Left renal cortex interstitium (tissue), 4 donors: ENCODE measurements at places on chromosomes 2 and 18. TPM values are rescaled to one million over a fixed set of nuclear protein-coding genes. Genes with fewer than 3 reads are reported as not detected.

DNA sequence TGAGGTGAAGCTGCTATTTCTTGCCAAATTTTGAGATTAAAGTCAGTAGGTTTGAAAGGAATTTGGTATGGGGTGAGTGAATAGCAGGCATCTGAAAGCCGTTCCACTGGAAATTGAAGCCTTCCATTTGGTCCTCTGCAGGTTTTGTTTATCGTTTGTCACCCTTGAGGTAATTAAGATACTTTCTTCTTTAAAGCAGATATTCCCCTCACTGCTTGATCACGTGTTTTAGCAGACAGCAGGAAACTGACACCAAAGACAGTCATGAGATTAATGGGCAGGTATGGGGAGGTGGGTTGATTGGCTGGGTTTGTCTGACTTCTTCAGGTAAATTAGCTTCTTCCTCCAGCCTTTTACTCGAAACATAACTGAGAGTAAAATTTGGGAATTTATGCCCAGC, 10.7 kb downstream of the LPIN1 start:
- no peak for DNase-seq

DNA sequence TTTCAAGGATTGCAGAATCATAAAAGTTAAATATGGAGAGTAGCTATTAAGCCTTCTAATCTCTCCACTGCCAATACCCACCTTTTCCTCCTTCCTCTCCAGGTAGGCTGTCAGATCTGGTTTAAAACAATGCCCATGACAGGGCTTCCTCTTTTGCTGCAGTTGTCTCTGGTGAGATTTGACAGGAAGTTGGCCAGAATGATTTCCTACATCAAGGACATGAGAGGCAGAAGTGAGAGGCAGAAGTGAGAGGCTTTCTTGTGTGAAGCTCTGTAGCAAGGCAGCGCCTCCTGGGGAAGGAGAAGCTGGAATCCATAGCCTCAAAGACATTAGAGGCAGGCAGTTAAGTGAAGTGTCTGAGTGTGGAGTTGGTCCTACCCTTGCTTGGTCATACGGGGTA, 385.7 kb downstream of the HRH4 start:
- DNase-seq: no peak

- no peak for DNase-seq
Observed at GRCh38 chr2:196080526-196080925, 11.9 kb upstream of the DNAH7 start.

DNA sequence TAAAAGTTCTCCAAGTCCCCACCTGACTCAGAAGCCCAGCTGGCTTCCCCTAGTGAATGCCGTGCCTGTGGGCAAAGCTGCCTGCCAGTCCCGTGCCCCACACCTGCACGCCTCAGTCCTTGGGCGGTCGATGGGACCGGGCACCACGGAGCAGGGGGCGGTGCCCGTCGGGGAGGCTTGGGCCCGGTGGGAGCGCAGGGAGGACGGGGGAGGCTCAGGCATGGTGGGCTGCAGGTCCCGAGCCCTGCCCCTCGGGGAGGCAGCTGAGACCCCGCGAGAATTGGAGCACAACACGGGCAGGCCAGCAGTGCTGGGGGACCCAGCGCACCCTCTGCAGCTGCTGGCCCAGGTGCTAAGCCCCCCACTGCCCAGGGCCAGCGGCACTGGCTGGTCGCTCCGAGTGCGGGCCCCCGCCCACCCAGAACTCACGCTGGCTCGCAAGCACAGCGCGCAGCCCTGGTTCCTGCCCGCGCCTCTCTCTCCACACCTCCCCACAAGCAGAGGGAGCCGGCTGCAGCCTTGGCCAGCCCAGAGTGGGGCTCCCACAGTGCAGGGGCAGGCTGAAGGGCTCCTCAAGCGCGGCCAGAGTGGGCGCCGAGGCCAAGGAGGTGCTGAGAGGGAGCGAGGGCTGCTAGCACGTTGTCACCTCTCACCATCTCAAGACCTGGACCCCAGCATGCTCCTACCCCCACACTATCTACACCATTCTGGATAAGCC, 215.5 kb downstream of the TNS1 start:
- DNase-seq: no peak

DNA sequence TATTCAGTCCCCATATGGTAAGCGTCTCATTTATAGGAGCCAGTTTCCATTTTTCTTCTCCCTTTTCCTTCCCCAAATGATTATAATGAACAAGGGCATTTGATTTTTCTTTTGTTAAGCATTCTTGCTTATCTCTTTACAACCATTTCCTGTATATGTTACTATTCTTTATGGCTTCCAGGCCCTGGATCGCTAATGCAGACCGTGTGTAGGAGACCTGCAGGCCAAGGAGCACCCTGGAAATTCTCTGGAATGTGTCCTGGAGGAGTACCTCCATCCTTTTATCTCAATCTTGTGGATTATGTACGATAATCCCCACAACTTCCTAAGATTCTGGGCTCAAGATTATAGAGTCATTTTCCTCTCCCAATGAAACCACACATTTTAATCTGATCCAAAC, 439.6 kb upstream of the MMADHC start:
- no peak for DNase-seq

The SERPINB10 gene
- 0.19 TPM for polyA plus RNA-seq

- no peak for DNase-seq
Observed at GRCh38 chr2:37472959-37473358, 128.5 kb downstream of the QPCT start.

The LHCGR gene
- polyA plus RNA-seq: 0.22 TPM

DNA sequence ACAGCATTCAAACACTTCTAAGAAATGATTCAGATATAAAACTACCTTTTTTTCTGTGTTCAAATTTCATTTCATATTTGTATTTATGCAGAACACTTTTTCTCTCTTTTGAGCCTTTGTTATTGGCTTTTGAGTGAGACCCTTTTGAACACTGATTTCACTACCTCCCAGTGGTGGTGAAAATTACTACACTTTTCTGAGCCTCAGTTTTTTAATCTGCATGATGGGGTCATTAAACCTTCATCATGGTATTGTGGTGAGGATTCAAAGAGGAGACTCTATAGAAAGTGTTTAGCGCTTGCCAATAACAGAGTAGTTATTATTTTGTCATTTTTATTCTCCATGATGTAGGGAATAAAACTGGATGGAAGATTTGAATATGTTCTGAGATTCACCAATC, 169.8 kb downstream of the THSD7B start:
- no peak for DNase-seq

GRCh38 chr2:192155511-192156118, 39.1 kb downstream of the TMEFF2 start:
- no peak for DNase-seq

GRCh38 chr2:676647-677055, 555 bp downstream of the TMEM18 start:
- DNase-seq: no peak

DNA sequence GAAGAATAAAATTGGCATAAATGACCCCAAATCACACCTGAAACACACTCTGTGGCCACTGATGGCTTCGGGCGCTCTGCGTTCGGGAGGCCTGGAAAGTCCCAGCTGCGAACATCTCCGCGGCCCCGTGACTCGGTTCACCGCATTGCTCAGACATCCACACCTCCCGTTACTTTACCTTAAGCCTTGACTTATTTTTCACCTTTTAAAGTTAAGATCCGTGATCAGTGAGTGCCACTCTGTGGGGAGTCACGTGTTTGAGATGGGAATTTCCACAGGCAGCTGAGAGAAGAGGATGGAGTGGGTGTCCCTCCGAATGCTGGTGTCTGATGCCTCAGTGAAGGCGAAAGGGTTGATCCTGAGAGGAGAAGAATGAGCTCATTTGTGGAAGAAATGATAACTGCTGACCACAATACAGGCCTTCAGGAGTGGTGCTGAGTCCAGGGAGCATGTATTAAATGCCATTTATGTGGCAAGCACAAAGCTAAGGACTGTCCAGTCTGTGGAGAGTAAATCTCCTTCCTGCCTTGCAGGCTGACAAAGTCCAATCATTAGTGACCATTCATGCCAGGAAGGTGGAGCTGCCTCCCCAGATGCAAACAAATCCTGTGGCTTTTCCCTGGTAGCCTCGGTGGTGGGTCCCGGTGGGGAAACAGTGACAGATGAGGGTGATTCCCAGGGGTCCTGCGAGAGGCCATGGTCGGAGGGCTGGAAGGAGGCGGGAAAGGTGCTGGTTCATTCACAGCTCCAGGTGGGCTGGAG, 168.8 kb downstream of the RTP5 start:
- no peak for DNase-seq

GRCh38 chr2:36489281-36489680, 108.7 kb downstream of the FEZ2 start:
- DNase-seq: no peak

- no peak for DNase-seq
Observed at GRCh38 chr2:201938781-201939180, 94.9 kb upstream of the FZD7 start.

- DNase-seq: no peak
Observed at GRCh38 chr18:43405097-43405496, 127.8 kb upstream of the SYT4 start.
